ENCODE measurements at places on chromosomes 5 and 9.

DNA sequence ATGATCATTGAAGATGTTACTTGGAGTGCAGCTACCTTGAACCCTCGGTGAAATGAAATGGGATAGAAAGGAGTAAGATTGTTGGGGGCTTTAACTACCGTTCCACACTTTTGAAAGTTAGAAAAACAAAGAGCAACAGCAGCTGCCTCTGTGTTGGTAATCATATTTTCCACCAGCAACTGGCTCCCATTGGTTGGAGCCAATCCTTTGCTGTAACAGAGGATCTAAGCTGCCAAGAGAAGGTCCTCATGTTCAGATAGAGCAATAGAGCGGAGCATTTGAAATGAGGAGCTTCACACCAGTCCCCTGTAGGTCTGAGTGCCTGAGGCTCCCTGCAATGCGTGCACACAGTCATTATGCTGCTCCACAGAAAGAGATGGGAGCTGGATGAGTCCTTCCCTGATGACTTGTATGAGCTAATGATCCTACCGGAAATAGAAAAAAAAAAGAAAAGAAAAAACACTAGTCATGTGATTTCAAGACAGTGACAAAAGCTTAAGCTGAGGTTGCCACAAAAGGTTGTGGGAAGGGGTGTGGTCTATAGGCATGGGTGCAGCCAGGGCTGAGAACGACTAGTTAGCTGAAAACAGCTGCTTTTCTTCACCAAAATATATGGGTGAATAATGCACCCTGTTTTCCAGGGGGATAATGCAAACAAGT lies 300.7 kb downstream of the MLLT3 start:
- no peaks in the 10 kb centered on the region for H3K4me1 ChIP-seq
- peak overlapping the region; percentile 19 for H3K27ac ChIP-seq
- no peak for DNase-seq
- H3K27me3 ChIP-seq, result no peaks in the 10 kb centered on the region
- H3K4me3 ChIP-seq, result no peak overlapping the region

DNA sequence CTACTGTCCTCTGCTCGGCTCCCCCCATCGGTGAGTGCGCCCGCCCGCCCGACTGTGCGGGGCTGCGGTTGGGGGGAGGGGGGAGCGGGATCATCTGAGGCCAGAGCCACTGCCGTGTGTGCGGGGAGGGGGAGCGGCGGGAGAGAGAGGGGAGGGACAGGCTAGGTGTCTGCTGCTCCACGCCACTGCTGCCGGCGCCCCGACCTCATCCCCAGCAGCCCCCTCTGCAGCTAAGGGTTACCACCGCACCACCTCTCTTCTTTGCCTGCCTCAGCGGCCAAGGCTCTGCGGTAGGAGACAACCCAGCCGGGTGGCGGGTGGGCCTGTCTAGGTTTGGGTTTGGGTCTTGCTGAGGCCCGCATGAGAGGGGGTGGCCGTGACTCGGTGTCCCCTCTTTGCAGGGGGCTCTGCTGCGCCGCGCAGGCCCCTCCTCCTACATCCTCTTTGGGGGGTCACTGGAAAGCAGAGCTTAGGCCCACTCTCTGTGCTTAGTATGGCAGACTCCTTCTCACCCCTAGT lies 670 bp upstream of the PURA start:
- no peaks in the 10 kb centered on the region for H3K4me1 ChIP-seq
- DNase-seq, result no peak
- peak overlapping the region; percentile 99 for H3K27ac ChIP-seq
- H3K4me3 ChIP-seq, result peak overlapping the region; percentile 88

DNA sequence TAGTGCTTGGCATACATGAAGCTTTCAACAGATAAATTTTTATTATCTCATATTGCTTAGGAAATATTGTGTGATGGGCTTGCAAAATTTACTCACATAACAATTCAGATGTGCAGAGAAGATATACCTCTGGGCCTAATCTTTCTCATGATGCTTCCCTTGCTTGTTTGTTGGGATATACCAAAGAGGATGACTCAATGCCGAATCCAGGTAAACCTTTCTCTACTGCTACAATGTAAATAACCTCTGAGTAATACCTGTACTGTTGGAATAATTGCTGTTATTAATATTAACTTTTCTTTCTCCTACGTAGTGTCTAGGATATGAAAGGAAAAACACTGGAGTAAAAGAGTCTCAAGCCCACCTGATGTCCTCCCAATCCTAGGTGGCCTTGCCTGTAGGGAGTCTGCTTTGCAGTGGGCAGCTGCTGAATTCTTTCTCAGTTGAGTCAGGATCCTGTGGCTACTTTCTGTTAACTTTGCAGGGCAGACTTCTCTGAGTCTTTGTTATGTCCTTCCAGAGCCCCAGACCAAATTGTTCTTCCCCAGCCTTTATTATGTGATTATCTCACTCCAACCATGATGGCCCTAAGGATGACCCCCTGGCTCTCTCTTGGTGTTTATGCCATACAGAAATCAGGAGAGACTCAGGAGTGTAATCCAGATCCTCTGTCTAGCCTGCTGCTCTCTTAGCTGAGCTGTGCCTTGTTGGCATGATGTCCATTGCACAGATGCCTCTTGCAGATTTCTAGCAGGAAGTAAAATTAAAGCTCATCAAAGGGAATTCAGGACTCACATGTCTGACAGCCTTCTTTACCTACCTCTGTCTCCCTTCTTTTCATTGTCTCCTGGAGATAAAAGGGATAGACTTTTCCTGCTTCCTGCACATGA lies 208.1 kb downstream of the SNX18 start:
- H3K27ac ChIP-seq, result no peak overlapping the region
- H3K4me3 ChIP-seq, result no peak overlapping the region
- H3K27me3 ChIP-seq, result no peaks in the 10 kb centered on the region
- DNase-seq, result no peak

DNA sequence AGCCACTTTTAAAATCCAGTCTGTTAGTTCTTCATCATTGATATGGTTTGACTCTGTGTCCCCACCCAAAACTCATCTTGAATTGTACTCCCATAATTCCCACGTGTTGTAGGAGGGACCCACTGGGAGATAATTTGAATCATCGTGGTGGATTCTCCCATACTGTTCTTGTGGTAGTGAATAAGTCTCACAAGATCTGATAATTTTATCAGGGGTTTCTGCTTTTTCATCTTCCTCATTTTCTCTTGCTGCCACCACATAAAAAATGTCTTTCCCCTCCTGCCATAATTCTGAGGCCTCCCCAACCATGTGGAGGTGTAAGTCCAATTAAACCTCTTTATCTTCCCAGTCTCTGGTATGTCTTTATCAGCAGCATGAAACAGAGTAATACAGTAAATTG lies 26.9 kb upstream of the SH3TC2 start:
- H3K4me1 ChIP-seq, result no peaks in the 10 kb centered on the region
- no peak overlapping the region for H3K4me3 ChIP-seq
- no peak for DNase-seq
- H3K27me3 ChIP-seq, result no peaks in the 10 kb centered on the region
- H3K27ac ChIP-seq, result no peak overlapping the region
- no peaks in the 10 kb centered on the region for H3K36me3 ChIP-seq

DNA sequence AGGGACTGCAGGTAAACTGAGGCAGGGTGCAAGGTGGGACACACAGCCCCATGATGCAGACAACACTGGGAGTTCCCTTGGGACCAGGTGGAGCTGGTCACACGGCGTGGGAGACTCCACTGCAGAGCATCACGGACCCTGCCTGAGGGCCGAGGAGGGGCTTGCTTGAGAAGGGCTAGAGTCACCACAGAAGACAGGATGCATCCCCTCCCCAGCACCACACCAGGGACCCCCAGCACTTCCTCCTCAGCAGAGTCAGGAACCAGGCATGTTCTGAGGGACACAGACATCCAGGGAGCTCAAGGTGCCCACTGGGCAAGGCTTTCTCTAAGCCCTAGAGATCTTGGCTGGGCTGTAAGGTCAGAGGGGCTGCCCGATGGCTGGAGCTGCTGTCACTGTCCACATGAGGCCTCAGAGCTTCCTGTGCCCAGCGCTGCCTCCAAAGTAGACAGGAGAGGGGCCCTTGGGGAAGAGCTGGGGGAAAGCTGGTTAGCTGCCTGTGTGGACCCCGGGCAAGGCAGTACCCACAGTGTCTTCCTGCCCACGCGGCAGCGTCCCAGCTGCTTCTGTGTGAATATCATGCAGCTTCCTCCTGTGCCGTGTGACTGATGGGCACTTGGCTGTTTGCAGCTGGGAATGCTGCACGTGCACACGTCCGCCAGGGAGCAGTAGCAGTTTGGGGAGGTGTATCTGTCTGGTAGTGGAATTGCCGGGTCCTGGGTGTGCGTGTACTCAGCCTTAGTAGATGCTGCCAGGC lies 176.6 kb downstream of the CACNA1B start:
- no peaks in the 10 kb centered on the region for H3K4me1 ChIP-seq
- DNase-seq, result no peak
- no peak overlapping the region for H3K4me3 ChIP-seq
- no peak overlapping the region for H3K27ac ChIP-seq

DNA sequence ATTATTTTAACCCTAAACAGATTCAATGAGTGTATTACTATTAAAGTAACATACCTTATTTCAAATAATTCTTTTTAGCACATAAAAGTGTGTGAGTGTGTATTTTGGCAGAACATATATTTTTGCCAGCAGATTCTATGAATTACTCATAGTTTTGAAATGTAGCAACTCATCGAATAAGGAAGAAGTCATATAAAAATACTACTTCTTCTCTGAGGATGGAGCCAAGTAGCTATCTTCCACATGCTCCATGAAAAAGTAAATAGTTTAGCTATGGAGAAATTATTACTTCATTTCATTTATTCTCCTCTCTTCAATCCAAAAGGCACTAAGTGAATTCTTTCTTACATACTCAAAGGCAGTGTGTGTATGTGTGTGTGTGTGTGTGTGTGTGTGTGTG lies 1090.4 kb upstream of the CDH6 start:
- no peaks in the 10 kb centered on the region for H3K4me1 ChIP-seq
- no peaks in the 10 kb centered on the region for H3K27me3 ChIP-seq
- H3K4me3 ChIP-seq, result no peak overlapping the region
- H3K27ac ChIP-seq, result no peak overlapping the region
- H3K36me3 ChIP-seq, result no peaks in the 10 kb centered on the region

- no peaks in the 10 kb centered on the region for H3K4me1 ChIP-seq
- no peak overlapping the region for H3K27ac ChIP-seq
- DNase-seq, result no peak
- no peak overlapping the region for H3K4me3 ChIP-seq
- H3K36me3 ChIP-seq, result no peaks in the 10 kb centered on the region
- no peaks in the 10 kb centered on the region for H3K27me3 ChIP-seq
These were observed 59.8 kb downstream of the SH3RF2 start for GRCh38 chr5:145996135-145996534.

DNA sequence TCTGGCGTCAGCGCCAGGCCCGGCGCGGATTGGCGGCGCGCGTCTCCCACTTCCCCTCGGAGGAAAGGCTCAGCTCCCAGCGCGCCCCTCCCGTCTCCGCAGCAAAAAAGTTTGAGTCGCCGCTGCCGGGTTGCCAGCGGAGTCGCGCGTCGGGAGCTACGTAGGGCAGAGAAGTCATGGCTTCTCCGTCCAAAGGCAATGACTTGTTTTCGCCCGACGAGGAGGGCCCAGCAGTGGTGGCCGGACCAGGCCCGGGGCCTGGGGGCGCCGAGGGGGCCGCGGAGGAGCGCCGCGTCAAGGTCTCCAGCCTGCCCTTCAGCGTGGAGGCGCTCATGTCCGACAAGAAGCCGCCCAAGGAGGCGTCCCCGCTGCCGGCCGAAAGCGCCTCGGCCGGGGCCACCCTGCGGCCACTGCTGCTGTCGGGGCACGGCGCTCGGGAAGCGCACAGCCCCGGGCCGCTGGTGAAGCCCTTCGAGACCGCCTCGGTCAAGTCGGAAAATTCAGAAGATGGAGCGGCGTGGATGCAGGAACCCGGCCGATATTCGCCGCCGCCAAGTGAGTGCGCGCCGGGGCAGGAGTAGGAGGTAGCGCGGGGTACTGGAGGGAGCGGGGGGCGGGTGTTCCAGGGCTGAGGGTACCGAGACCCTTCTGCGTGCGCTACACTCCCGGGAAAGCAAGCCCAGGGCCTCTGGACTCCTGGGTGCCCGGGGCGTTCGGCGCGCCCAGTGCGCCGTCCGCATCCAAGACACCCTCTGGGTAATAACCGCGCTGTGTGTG lies at the start of gene MSX2:
TSS of gene MSX2 (plus strand) at position 99 of the 777 bp plus-strand sequence. CDS start at position 177, 78 bp downstream.
- peaks cover 33% of the 10 kb centered on the region for H3K27me3 ChIP-seq
- H3K4me1 ChIP-seq, result no peaks in the 10 kb centered on the region
- H3K27ac ChIP-seq, result peak within 1 kb of the TSS; percentile 84
- DNase-seq, result peak; percentile 85
- H3K36me3 ChIP-seq, result no peaks in the 10 kb centered on the region

DNA sequence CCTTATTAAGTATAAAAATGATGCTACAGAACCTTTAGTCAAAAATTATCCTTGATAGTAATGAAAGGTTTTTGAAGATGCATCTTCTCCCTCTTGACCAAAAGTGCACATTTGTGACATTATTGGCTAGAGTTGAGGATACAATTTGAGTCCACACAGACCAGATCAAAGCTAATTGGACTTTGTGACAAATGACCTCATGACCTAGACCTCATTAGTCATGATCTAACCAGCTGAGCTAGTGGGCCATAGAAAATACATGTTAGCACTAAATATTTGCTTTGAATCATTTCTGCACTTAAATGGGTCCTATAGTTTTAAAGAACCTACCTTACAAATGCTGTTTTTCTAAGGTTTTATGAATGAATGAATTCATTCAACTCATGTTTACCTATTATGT lies 182.1 kb downstream of the RFX3 start:
- H3K36me3 ChIP-seq, result no peaks in the 10 kb centered on the region
- DNase-seq, result no peak
- no peaks in the 10 kb centered on the region for H3K27me3 ChIP-seq
- H3K4me3 ChIP-seq, result no peak overlapping the region
- H3K27ac ChIP-seq, result no peak overlapping the region

DNA sequence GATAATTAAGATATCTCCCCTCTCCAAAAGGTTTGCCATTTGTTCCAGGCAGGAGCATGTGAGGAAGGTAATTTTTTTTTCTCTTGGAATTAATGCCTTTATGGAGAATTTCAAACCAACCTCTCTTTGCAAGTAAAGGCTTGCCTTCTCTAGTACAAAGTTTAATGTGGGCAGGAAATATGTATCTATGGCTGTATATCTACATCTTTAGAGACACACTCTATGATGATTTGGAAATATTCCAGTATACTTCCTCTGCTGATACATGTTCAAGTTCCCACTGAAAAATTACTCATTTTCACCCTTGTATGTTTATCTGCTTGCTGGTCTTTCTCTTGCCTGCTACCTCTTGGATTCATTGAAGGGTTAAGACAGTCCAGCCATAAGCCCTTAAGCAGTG lies 83.5 kb upstream of the SEMA6A start:
- no peak for DNase-seq
- H3K27ac ChIP-seq, result no peak overlapping the region
- H3K27me3 ChIP-seq, result no peaks in the 10 kb centered on the region
- no peaks in the 10 kb centered on the region for H3K4me1 ChIP-seq

DNA sequence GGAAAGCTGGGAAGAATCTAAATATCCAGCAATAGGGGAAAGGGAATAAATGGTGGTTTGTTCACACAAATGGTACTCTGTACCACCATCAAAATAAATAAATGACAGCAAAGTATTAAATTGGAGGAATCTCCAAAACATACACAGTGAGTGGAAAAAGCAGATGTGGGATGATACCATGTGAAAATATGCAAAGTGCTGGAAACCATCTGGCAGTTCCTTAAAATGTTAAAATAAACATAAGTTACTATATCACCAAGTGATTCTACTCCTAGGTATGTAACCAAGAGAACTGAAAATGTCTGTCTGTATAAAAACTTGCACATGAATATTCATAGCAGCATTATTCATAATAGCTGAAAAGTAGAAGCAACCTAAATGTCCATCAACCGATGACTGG lies 41.9 kb upstream of the TEX48 start:
- no peaks in the 10 kb centered on the region for H3K4me1 ChIP-seq
- H3K36me3 ChIP-seq, result no peaks in the 10 kb centered on the region

Measured in breast epithelium (tissue), 4 donors.